NCI-H2227 treated with DMSO at 0.1 percent for 48 hours (cell line): ENCODE measurements at places on chromosomes 4 and X.

DNA sequence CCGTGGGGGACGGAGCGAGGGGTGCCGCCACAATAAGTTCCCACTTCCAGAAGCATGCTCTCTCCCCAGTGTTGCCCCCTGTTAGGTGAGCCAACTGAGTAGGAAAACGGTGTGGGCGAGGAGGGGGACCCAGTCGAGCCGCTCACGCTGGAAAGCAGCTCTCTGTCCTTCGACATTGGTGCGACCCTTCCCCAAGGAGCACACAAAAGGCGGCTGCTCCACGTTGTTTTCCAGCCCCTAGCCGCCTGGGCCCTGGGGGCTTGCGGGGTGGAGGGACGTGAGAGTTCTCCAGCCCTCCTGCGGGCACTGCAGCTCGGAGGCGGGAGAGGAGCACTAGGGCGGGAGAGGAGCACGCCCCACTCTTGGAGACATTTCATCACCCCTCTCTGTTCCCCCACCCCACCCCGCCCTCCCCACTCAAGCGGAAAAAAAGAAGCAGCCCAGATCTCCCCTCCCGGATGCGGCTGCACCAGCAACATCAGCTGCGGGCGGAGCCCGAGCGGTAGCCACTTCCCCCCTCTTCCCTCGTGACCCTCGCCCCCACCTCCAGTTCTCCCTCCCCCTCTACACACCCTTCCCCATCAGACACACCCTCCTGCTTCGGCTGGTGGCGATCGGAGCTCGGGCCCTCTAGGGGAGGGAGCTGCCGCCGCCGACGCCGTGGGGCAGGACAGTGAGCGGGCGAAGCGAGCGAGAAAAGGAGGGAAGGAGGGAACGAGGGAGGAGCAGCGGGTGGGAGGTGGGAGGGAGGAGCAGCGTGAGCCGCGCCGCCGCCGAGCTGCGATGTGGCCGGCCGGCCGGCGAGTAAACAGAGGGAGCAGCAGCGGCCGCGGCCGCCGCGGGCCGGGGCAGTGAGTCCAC, at the start of gene DOCK11:
TSS of gene DOCK11 (plus strand) at position 755 of the 861 bp plus-strand sequence. CDS start 157 bp downstream, outside the sequence.
- peak; percentile 90 for DNase-seq

DNA sequence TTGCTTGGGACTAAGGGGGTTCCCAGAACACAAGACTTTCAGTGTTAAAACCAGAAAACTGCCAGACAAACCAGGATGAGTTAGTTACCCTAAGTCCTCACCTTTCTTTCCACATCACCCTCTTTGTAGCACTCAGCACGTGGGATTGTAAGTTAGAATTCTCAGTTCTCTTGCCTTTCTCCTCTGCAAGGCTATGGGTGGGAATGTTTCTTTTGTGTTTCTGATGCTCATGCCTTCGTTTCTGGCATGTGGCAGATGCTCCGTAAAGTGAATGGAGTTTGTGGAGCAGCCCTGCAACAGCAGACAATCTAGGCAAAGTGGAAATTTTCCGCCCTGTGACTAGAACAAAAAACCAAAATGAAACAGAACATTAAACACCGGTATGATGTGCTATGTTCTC, 64.7 kb upstream of the SPP1 start:
- no peak for DNase-seq

DNA sequence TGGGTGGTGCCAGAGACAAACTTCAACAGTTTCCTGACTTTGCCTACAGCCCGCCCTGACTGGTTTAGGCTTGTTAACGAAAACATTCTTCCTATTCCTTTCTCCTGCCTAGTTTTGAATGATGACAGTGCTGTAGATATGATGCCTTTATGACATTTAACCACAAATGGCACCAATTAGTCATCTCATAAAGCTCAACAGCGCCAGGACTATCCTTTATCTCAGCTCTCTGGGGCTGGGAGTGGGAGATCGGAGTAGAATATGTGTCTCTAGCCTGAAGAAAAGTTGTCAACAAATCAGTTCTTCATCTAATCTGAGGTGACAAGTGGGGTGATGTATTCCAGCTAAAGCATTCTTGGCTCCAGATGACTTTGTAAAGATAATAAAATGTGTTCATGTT, 64.6 kb upstream of the SH3RF1 start:
- DNase-seq, result no peak

DNA sequence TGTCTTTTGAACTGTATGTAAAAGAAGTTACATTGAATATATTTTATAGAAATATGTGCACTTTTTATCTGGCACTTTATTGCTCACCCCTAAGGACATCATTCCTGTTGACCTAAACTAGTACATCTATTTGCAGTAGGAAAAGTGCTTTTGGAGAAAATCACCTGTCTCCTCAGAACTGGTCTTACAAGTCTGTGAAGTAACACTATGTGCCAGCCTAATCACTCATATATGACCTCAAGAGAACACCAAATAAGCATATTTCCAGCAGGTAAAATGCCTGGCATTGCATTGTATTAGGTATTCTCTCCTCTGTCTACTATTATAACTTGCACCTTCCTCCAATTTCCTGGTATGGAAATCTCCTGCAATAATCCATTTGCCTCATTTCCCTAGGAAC, 4.0 kb upstream of the GASK1B start:
- DNase-seq, result no peak

DNA sequence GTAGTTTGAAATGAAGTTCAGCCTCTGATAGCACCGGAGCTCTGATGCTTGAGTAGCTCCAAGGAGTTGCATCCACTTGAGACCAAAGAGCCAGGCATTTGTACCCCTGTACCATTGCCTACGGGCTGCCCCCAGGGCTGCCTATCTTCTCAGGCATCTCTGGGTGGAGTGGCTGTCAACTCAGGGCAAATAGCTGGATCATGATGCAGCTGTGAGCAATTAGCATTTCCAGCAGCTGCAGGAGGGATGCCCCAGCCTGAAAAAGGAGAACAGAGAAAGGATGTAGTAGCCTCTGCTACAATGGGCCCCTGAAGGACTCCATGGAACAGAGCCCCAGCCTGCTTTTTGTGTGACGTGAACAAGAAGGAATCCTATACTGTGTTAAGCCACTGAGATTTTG, 492.6 kb downstream of the BCOR start:
- no peak for DNase-seq

DNA sequence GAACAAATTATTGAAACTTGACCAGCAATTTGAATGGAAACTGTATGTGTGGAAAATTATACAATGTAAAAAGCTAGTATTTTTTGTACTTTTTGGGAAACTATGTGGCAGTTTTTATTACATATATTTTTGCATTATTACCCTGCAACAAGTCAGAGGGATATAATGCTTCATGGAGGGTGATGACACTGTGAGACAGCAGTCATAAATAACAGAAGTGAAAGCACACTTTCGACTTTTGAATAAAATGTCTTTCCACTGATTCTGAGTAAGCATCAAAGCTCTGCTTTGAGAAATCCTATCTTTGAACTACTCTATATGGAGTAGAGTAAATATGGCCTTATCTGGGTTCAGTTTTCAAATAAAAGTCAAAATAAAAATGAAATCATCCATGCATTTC, 122.6 kb upstream of the PABPC4L start:
- no peak for DNase-seq

DNA sequence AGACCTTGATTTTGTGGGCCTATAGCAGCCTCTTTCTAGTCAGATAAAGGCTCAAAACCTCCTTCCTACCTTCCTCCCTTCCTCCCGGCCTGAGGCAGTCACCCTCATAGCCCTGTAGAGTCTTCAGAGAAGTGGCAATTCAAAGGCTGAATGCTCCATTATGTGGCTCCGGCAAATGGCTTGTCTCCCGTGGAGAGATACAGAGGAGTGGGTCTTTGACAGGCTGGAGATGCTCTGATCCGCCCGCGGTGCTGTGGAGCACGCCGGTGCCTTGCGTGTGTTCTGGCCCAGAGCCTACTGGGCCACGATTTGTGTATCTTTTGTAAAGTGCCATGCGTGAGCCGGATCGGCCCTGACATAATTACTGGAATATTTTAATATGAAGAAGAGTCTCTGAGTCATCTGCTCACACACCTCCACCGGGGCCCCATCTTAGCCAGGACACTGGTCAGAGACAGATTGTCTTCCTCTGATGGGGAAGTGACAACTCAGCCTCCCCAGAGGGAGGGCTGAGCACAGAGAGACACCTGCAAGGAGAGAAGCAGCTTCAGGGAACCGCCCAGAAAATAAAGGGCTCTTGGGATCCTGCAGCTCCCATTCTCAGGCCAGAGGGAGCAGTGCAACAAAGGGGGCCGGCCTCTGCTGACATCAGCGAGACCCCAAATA, 88.7 kb downstream of the DCTD start:
- no peak for DNase-seq

- DNase-seq, result no peak
Measured at GRCh38 chr4:43132010-43132582, 239.6 kb downstream of the GRXCR1 start.

- no peak for DNase-seq
Measured at GRCh38 chr4:121050300-121050699, 22.0 kb downstream of the NDNF start.

GRCh38 chrX:153934762-153935325, at the start of gene NAA10:
Gene NAA10, minus strand, starts transcription at chrX:153935037. Its CDS starts 133 bp downstream, at chrX:153934904.
- peak; percentile 49 for DNase-seq

GRCh38 chr4:177023951-177024350, 231.2 kb upstream of the VEGFC start:
- no peak for DNase-seq

GRCh38 chrX:119738742-119739141, 19.6 kb upstream of the SOWAHD start:
- DNase-seq, result no peak

DNA sequence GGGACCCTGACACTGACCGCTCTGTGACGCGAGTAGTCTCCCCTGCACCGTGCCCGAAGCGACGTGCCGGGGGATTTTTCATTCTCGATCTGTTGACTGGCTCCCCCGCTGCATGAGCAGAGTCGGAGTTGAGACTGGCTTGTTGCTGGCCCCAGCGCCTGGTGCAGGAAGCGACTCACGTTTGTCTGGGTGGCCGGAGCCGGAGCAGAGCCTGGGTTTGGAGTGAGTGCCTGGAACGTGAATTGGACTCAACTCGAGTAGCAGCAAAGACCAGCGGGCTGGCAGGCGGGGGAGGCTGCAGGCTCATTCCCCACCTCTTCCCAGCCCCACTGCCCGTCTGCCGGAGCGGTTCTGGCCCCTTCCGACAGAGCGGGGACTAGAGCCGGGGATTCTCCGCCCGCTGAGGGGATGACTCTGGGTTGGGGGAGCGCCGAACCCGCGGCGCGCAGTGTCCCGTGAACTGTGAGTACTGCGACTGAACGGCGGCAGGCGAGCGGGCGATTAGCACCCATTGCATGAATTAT, 554 bp downstream of the PCDH7 start:
- DNase-seq, result no peak

DNA sequence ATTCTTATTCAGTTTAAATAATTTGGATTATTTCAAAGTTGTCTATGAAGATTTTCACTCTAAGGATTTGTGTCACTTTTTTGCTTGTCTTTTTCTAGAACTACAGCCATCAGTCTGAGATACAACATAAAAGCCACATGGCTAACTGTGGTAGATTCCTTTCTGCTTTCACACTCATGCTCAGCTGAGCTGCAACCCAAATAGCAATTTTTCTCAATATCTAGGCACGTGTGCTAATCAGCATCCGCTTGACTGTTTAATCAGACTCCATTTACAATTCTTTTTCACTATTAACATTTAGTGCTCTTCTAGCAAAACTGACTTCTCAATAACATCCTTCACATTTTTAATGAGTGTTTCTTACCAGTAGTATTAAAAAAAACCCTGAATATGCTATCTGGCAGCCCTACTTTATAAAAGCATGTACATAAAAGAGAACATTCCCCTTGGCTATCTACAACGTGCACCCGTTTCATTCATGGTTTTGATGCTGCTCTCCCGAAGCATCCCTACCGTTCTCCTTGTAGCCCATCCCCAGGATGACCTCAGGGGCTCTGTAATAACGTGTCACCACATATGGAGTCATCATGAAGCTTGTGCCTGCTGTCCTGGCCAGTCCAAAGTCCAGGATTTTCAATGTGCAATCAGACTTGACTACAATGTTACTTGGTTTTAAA, 259.2 kb downstream of the MAPK10 start:
- DNase-seq, result no peak

DNA sequence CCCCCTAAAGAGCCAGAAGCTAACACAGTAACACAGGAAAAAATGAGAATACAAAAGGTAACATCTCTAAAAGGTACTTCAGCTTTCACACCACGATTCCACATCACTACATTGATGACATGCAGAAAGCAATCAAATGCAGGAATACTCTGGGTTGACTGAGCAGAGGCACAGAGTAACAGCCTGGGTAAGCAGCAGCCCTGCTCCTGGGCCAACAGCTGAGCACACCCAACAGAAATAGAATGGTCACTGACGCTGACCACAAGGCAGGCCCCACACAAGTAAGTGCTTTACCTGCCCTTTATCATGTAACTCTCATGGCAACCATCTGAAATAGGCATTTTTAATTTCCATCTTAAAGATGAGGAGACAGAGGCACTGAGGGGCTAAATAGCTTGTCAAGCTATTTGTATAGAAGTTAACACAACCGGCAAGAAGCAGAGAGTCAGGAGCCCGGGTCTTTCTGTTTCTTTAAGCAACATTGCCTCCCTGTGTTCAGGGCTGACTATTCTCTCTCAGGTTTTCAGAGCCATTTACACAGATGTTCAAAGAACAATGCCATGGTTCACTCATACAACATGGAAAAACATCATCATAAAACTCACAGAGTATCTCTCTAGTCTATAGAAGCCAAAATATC, 168.9 kb downstream of the ZNF674 start:
- no peak for DNase-seq

GRCh38 chr4:45438047-45438446, 685.8 kb downstream of the GABRG1 start:
- DNase-seq, result no peak

DNA sequence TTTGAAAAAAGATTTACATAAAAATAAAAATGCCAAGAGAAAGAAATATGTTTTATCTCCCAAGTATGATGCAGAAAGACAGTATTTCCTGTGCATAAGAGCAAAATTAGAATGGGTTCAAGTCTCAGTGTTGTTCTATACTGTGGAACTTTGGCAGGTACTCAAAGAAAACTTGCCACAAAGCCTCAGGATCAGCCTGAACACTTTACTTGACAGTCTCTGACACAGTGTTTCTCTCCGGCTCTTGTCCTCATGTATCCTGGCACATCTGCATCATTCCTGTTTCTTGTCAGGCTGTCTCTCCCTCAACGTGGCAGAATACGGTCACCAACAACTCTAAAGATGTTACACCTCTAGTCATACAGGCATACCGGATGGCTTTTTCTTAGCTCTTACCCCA, 273.7 kb downstream of the ARHGAP24 start:
- no peak for DNase-seq

GRCh38 chrX:132435222-132435621, 53.6 kb downstream of the MBNL3 start:
- no peak for DNase-seq
